ENCODE measurements at places on chromosomes 11 and 22.

- DNase-seq = no peak
Measured at GRCh38 chr11:73143126-73143838, 1.2 kb upstream of the FCHSD2 start.

DNA sequence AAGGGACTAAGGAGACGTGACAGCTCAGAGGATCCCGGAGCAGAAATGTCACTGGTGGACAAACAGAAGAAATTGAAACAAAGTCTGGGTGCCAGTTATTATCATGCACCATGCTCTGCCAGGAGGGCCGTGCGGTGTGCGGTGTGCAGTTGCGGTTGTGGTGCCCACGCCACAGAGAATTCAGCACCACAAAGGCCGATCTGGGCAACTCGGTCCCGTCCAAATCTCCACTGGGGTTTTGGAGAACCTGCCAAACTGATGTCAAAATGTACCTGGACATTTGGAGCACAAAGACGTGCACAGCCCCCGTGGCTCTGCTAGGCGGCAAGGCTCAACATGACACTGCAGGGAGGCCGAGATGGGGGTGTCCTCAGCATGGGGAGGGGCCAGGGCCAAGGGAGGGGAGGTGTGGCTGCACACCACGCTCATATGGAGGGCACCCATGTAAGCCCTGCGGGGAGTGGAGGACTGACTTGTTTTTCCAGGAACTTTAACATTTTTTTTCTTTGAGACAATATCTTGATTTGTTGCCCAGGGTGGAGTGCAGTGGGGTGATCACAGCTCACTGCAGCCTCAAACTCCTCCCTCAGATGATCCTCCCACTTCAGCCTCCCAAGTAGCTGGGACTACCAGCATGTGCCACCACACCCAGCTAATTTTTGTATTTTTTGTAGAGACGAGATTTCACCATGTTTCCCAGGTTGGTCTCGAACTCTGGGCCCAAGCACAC lies 39.4 kb downstream of the GNB1L start:
- no peak for DNase-seq

GRCh38 chr11:79813551-79813950 lies 372.7 kb upstream of the TENM4 start:
- DNase-seq = no peak

DNA sequence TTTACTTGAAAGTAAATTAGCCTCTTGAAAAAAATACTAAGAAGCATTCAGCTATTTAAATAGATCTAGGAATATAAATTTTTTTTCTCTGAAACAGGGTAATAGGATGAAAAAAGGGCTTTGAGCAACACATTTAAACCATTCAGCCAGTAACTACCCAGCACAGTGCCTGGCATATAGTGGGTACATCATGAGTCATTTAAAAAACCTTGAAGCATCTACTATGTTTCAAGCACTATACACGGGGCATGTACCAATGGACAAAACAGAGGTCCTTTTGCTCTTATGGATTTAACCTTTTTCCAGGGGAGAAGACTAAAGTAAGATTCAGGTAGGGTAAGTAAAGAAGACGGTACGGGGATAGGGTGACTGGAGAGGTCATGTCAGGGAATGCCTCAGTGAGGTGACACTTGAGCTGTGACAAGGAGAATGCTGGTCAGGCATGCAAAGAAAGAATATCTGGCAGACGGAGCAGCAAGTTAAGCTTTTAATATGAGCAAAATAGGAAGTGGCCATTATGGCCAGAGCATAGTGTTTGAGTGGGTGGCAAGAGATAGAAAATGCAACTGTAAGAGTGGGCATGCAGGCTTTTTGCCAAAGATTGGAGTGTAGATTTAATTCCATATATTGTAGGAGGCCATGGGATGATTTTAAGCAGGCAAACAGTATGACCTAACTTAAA lies 101.1 kb downstream of the HIPK3 start:
- no peak for DNase-seq

- DNase-seq = peak; percentile 15
Measured at GRCh38 chr11:119481021-119481666, 58.2 kb upstream of the THY1 start.

- DNase-seq = no peak
Measured at GRCh38 chr11:74035264-74035663, 26.4 kb upstream of the UCP3 start.

DNA sequence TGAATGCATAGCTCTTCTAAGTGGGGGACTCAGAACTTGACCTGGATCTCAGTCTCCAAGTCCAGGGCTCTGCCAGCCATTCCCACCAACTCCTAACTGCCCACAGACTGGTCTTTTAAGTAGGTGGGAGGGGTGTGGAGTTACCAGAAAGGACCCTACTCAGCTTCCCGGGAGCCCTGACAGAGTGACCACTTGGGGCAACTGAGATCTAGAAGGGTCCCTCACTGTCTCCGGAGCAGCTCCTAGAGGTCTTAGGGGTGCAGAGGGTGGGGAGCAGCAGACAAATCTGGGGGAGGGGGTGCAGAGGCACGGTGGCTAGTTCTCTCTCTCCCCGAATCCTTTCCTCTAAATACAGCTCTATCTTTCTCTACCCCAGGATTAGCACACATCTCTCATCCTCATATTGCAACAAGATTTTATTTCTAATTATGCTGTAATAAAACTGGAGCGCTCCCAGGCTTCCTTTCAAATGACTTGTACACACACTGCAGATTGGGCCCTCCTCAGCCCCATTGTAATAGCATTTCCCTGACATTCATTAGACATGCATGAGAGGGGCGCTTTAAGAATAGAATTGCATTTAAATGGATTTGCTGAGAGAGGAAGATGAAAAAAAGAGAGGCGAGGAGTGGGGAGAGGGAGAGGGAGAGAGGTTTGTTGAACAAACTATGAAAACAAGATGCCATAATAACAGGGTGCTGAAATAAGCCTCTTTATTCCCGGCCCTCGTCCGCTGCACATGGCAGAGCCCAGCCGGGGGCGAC lies 219.0 kb downstream of the CEP164 start:
- DNase-seq = no peak

DNA sequence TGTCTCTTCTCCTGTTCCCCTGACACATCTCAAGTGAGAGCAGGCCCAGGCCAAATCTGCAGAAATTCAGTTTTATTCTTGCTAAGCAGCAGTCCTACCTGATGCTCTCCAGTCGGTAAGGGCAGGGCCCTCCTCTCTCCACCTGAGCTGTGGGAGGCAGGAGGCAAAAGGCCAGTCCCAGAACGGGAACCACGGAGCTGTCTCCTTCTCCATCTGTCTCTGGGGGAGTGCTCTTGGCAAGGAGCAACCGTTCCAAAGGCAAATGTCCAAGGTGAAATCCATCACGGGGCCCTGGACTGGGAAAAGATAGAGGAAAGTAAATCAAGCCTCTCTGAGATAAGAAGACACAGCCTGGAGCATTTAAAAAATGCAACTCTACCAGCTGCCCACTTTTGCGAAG lies 65.2 kb upstream of the CDON start:
- DNase-seq = no peak
